ENCODE measurements at places on chromosomes 13 and 19. TPM values are rescaled to one million over a fixed set of nuclear protein-coding genes. Genes with fewer than 3 reads are reported as not detected.

The GARIN5B gene
- total RNA-seq: not detected

The FLT3LG gene
- total RNA-seq: 6.5 TPM

The ZNF667 gene
- total RNA-seq: 7.8 TPM

The VSTM2B gene
- not detected for total RNA-seq

The NLRP12 gene
- not detected for total RNA-seq

The CPB2 gene
- 5.5 TPM for total RNA-seq

The IGFLR1 gene
- 5.8 TPM for total RNA-seq

The ZNF415 gene
- total RNA-seq: 1.7 TPM

The UBE2L5 gene
- total RNA-seq: not detected

The TNNI3 gene
- 16.5 TPM for total RNA-seq

The TMPRSS9 gene
- total RNA-seq: not detected
